GM12864 (cell line): ENCODE measurements at places on chromosomes 3 and 15.

DNA sequence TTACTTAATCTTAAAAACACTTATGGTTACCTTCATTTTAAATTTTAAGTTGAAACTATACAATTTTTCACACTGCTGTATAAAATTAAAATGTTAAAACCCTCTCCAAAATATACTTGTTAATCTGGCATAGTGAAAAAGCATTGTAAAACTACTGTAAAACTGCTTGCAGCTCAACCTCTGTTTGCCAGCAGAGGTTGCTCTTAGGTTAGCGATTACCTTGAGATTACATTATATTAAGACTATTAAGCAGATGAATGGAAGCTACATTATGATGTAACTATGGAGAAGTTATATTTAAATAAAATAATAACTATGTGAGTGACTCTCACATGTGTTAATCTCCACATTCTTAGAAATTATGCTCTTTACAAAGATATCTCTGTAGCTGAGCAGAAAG lies 143.6 kb upstream of the SLITRK3 start:
- DNase-seq = no peak

GRCh38 chr3:5754602-5755001 lies 567.1 kb downstream of the EDEM1 start:
- DNase-seq = no peak

DNA sequence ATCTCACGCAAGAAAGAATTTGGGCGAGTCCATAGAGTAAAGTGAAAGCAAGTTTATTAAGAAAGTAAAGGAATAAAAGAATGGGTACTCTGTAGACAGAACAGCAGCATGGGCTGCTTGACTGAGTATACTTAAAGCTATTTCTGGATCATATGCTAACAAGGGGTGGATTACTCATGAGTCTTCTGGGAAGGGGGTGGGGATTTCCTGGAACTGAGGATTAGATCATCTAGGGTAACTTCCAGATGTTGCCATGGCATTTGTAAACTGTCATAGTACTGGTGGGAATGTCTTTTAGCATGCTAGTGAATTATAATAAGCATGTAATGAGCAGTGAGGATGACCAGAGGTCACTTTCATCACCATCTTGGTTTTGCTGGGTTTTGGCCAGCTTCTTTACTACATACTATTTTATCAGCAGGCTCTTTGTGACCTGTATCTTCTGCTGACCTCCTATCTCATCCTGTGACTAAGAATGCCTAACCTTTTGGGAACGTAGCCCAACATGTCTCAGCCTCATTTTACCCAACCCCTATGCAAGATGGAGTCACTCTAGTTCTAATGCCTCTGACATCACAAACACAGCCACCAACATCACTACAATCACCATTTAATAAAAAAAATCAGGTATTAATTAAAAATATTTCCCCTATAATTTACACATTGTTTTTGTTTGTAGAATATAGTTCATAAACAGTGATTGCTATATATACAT lies 890.7 kb upstream of the EPHA6 start:
- no peak for DNase-seq

GRCh38 chr3:178684881-178685590 lies 148.8 kb downstream of the KCNMB2 start:
- no peak for DNase-seq

DNA sequence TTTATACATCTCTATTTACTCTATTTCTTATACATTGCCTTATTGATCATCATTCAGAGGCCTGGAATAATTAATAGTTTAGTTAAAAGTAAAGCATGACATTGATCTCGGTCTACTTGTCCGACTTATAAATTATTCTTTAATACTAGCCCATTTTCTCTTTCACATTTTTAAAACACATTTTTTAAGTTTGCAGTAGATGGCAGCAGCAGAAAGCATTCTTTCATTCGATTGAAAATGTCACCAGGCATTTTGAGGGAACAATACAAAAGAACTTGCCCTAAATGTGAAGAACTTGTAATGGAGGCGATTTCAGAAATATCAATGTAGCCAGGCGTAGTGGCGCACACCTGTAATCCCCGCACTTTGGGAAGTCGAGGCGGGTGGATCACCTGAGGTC lies 15.5 kb upstream of the MAP3K13 start:
- no peak for DNase-seq

- DNase-seq = no peak
Observed at GRCh38 chr3:143975554-143976152, 4.0 kb downstream of the DIPK2A start.
